Smooth muscle cell of the coronary artery (primary cell): ENCODE measurements at places on chromosomes 5 and 9. TPM values are rescaled to one million over a fixed set of nuclear protein-coding genes. Genes with fewer than 3 reads are reported as not detected.

Gene CCDC192
- not detected in 2 replicates for total RNA-seq

Gene ENG
- total RNA-seq: 10.4 and 33.5 TPM in 2 replicates

Gene COL15A1
- total RNA-seq: 18.2 and 130 TPM in 2 replicates

Gene XPA
- total RNA-seq: 6.5 and 10.4 TPM in 2 replicates

Gene NME5
- 0.60 and 2.1 TPM in 2 replicates for total RNA-seq

Gene ANKRD18B
- 0.83 TPM in 1 of 2 replicates, not detected in the other for total RNA-seq

Gene TMEM252
- not detected in 2 replicates for total RNA-seq

Gene TCF7
- total RNA-seq: 0.45 and 0.94 TPM in 2 replicates

Gene PHF24
- total RNA-seq: under 0.01 TPM in 2 replicates

Gene ORM1
- not detected in 2 replicates for total RNA-seq

Gene PKD2L2
- total RNA-seq: not detected in 2 replicates

Gene NR6A1
- 0.35 and 0.45 TPM in 2 replicates for total RNA-seq

Gene MCC
- total RNA-seq: 96.2 and 102 TPM in 2 replicates

Gene ADRB2
- total RNA-seq: under 0.01 and 1.1 TPM in 2 replicates

Gene PHF19
- total RNA-seq: 11.3 and 23.4 TPM in 2 replicates

Gene SPOCK1
- 273 and 727 TPM in 2 replicates for total RNA-seq

Gene RNF183
- total RNA-seq: not detected in 2 replicates

Gene EGFLAM
- total RNA-seq: 2.1 and 3.5 TPM in 2 replicates

Gene PCDHA9
- total RNA-seq: under 0.01 and 0.23 TPM in 2 replicates

Gene HACD4
- 1.4 and 2.6 TPM in 2 replicates for total RNA-seq

Gene GABRA6
- total RNA-seq: not detected in 2 replicates

Gene KCNMB1
- total RNA-seq: 0.08 TPM in 1 of 2 replicates, not detected in the other

Gene ADRA1B
- total RNA-seq: 0.90 TPM in 1 of 2 replicates, not detected in the other

Gene SPINK4
- not detected in 2 replicates for total RNA-seq

Gene FAM153A
- total RNA-seq: not detected in 2 replicates

Gene SCGB3A2
- 0.15 TPM in 1 of 2 replicates, not detected in the other for total RNA-seq

Gene PCDHB14
- total RNA-seq: 0.59 and 2.1 TPM in 2 replicates

Gene OR13D1
- total RNA-seq: not detected in 2 replicates
